ENCODE measurements at places on chromosomes 3 and 15. TPM values are rescaled to one million over a fixed set of nuclear protein-coding genes. Genes with fewer than 3 reads are reported as not detected.
A peak's percentile ranks its signal among the peaks of the same experiment; 100 is the strongest.

The SLC25A38 gene
- total RNA-seq: 29.9 TPM

The DAZL gene
- total RNA-seq: not detected

The SLC2A2 gene
- total RNA-seq: not detected

The MORC1 gene
- not detected for total RNA-seq

The CLDN16 gene
- total RNA-seq: not detected

The CCDC13 gene
- total RNA-seq: 0.34 TPM

DNA sequence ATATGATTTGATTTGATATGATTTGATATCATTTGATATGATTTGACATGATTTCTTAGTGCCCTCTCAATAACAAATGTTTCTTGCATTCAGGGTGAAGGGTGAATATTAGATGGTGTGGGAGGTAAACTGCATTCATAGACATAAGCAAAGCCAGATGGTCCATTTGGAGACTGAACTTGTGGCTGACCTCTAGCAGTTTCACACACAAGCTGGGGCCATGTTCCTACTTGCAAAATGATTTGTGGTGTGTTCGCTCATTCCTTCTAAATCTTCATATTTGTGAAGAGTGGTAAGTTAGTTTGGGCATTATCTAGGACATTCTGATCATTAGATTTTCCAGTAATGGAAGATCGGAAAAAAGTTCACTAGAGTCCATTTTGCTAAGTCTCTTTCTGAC is 40.5 kb upstream of the CCR4 start:
- H3K4me3 ChIP-seq: no peak overlapping the region
- no peaks in the 10 kb centered on the region for H3K4me1 ChIP-seq
- no peaks in the 10 kb centered on the region for H3K27me3 ChIP-seq
- H3K27ac ChIP-seq: no peak overlapping the region
- DNase-seq: no peak

- H3K4me1 ChIP-seq: no peaks in the 10 kb centered on the region
- no peaks in the 10 kb centered on the region for H3K36me3 ChIP-seq
- H3K27ac ChIP-seq: no peak overlapping the region
- H3K27me3 ChIP-seq: no peaks in the 10 kb centered on the region
These were observed 215.3 kb upstream of the THRB start for GRCh38 chr3:24709956-24710355.

- peaks cover 5% of the 10 kb centered on the region for H3K4me1 ChIP-seq
- no peak overlapping the region for H3K27ac ChIP-seq
- H3K36me3 ChIP-seq: peaks cover 2% of the 10 kb centered on the region
These were observed 10.5 kb upstream of the PRR23E start for GRCh38 chr3:127182431-127182830.

GRCh38 chr3:150184426-150185071 is 213.9 kb upstream of the PFN2 start:
- no peaks in the 10 kb centered on the region for H3K27me3 ChIP-seq
- H3K27ac ChIP-seq: peak overlapping the region; percentile 80
- peaks cover 20% of the 10 kb centered on the region for H3K4me1 ChIP-seq
- no peaks in the 10 kb centered on the region for H3K36me3 ChIP-seq
- peak overlapping the region; percentile 51 for H3K4me3 ChIP-seq

DNA sequence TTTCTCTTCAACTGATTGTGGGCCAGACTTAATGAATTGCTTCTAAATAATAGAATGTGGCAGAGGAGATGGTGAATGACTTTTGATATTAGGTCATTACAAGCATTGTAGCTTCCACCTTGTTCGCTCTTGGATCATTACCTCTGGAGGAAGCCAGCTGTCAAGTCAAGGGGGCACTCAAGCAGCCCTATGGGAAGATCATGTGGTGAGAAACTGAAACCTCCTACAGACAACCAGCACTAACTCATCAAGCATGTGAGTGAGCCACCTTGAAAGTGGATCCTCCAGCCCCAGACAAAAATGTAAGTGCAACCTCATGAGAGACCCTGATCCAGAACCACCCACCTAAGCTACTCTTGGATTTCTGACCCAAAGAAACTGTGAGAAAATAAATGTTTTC is 109.8 kb upstream of the TBC1D5 start:
- no peaks in the 10 kb centered on the region for H3K4me1 ChIP-seq
- no peak overlapping the region for H3K27ac ChIP-seq

DNA sequence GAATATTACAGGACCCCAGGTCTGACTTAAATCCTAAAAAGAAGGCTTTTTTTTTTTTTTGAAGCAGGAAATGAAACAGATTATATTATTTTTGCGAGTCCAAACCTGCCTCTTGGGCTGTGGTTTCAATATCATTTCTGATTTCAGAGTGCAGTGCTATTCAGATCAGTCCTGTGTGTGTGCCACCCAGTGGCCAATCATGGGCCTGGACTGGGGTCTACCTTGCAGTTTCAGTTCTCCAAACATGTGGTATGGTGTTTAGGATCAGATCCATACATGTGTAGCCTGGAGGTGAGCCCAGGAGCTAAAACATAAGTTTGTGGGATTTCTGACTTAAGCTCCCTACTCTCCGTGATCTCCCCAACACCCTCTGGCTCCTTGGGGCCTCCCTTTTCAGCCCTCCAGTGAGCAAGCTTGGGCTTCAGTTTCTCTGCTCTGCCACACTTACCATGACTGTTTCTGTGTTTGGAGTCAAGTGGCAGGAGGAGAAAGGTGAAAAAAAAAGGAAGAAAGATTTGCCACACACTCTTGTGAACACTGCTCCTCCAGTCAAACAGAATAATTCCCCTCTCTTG is 12.1 kb upstream of the THSD4 start:
- H3K36me3 ChIP-seq: no peaks in the 10 kb centered on the region
- no peaks in the 10 kb centered on the region for H3K27me3 ChIP-seq
- H3K4me1 ChIP-seq: no peaks in the 10 kb centered on the region
- no peak for DNase-seq
- no peak overlapping the region for H3K4me3 ChIP-seq

GRCh38 chr3:120477781-120478180 is 27.0 kb upstream of the FSTL1 start:
- H3K4me1 ChIP-seq: no peaks in the 10 kb centered on the region
- H3K4me3 ChIP-seq: no peak overlapping the region
- DNase-seq: no peak
- H3K36me3 ChIP-seq: no peaks in the 10 kb centered on the region
- H3K27me3 ChIP-seq: peaks cover 3% of the 10 kb centered on the region
- H3K27ac ChIP-seq: no peak overlapping the region

DNA sequence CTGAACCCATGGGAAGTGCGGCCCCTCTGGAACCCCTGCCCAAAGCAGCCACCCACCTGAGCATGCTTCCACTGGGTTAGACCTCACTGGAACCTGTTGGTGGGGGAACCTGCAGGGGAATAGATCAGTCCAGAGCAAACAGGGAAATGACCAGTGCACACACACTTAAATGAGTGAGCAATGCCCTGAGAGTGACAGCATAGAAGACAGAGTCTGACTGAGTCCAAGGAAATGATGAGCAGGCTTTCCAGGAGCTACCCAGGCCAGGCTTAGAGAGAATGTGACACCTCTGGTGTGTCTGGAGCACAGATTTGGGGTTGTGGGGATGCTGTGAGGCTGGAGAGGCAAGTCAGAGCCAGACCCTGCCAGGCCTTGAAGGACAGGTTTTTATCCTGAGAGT is 28.5 kb downstream of the PLA1A start:
- no peaks in the 10 kb centered on the region for H3K27me3 ChIP-seq
- no peak overlapping the region for H3K4me3 ChIP-seq
- DNase-seq: no peak
- H3K27ac ChIP-seq: no peak overlapping the region
- H3K36me3 ChIP-seq: no peaks in the 10 kb centered on the region
- peaks cover 5% of the 10 kb centered on the region for H3K4me1 ChIP-seq

DNA sequence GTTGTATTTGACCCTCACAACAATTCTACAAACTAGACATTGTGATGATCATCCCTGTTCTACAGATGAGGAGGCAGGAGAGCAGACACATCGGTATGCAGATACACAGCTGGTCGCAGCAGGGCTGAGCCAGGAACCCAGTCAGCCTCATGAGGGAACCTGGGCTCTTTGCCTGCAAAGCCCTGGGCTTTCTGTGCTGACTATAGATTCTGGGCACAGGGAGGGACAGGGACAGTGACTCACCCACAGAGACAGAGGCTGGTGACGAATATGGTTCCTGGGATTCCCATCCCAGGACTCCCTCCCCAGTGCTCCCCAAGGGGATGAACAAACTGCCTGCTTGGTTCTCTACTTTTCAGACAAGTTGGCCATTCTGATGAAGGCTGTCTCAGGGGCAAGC is 3.8 kb upstream of the CAMP start:
- no peak for DNase-seq
- H3K27me3 ChIP-seq: no peaks in the 10 kb centered on the region
- no peaks in the 10 kb centered on the region for H3K36me3 ChIP-seq
- H3K4me3 ChIP-seq: no peak overlapping the region
- H3K27ac ChIP-seq: no peak overlapping the region

DNA sequence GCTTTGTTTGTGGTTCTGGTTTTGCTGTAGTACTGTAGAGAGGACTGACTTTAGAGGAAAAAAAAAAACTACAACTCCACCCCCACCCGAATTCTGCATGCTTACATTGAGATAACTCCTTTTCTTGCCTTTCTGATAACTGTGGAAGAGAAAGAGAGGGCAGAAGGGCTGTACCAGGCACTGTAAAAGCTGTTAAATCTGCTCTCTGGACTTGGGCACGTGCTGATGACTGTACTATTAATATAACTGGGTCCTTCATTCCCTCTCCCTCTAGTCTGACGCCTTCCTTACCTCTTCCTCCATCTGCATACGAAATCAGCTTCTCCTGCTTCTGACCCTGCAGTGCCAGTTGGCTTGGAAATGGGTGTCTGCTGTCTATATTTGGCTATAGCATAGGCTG is 15.0 kb downstream of the MAPKBP1 start:
- no peak overlapping the region for H3K4me3 ChIP-seq
- no peaks in the 10 kb centered on the region for H3K27me3 ChIP-seq
- DNase-seq: no peak
- peaks cover 18% of the 10 kb centered on the region for H3K4me1 ChIP-seq
- no peak overlapping the region for H3K27ac ChIP-seq

DNA sequence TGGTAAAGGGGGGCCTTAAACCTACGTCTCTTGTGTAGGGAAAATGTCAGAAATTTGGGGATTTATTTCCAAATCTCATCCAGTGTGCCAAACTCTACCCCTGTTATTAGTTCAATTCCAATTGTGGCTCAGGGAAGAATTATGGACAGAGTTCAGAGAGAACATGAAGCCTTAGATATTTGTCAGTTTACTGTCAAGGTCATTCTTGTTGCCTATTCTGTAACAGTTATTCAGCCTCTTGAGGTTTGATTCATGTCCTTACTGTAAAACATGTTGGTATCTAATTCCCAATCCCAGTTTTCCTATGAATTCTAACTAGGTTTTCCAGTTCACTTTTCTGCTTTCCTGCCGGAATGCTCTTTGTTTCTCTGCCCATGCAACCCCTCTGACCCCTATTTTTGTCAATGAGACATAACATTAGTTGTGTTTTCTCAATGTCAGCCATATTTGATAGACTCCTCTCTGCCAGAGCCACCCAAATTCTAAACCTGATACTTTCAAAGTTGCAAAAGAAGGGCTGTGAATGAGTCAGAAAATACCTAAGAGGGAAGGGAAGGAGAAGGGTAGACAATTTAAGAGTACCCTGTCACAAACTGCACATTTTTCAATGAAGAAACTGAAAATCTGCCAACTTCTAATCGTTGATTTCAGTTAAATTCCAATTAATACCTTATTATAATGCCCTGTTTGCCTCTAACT is 52.4 kb downstream of the ATOSA start:
- no peaks in the 10 kb centered on the region for H3K36me3 ChIP-seq
- H3K27ac ChIP-seq: no peak overlapping the region

DNA sequence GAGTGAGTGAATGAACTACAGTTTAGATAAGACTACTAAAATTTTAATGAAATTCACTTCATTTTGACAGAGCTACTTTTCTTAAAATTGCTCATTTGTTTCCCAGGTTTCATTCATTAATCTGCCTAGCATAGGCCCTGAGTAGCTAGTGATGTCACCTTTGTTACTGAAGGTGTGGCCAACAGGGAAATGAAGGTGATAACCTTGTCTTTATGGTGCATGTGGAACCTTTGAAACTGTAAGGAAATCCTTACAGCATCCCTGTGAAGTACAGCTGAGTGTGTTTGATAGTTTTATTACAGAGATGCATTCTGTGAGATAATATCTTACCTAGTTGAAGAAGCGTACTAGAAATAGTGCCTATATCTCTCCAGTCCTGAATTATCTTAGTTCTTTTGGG is 112.9 kb downstream of the AKAP13 start:
- H3K27ac ChIP-seq: no peak overlapping the region
- H3K36me3 ChIP-seq: peaks cover 6% of the 10 kb centered on the region
- H3K27me3 ChIP-seq: no peaks in the 10 kb centered on the region
- DNase-seq: no peak
- H3K4me3 ChIP-seq: no peak overlapping the region

GRCh38 chr3:111604119-111604518 is 9.0 kb upstream of the ZBED2 start:
- no peak overlapping the region for H3K4me3 ChIP-seq
- no peaks in the 10 kb centered on the region for H3K27me3 ChIP-seq
- no peak overlapping the region for H3K27ac ChIP-seq
- H3K36me3 ChIP-seq: no peaks in the 10 kb centered on the region

DNA sequence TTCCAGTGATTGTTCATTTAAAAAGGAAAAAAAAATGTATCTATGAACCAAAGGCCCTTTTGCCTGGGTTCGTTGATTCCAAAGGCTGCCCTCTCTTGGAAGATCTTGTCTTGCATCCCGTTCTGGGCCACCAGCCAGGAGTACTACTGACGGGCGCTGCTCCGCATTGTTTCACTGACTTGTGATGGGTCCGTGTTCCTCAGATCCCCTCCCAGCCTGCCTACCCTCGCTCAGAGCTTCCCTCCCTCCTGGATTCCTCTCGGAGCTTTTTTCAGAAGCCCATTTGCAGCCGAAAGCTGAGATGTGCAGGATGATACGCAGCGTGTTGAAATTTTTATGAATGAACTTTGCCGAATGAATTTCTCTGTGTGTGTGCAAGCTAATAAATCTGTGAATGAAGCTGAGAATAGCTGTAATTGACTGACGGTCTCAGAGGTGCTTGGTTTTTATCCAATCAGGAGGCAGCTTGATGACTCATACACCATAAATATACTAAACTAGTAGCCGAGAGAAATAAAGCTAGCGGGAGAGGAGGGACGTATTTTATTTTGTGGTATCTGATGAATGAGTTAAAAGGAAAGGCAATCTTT is at the start of gene SHC4:
Gene SHC4, minus strand, starts transcription at position 396 of the 590 bp plus-strand sequence. CDS start 904 bp downstream, outside the sequence.
- H3K4me3 ChIP-seq: peak within 1 kb of the TSS; percentile 62
- no peaks in the 10 kb centered on the region for H3K36me3 ChIP-seq
- peak; percentile 80 for DNase-seq
- peaks cover 19% of the 10 kb centered on the region for H3K4me1 ChIP-seq
- H3K27me3 ChIP-seq: no peaks in the 10 kb centered on the region

DNA sequence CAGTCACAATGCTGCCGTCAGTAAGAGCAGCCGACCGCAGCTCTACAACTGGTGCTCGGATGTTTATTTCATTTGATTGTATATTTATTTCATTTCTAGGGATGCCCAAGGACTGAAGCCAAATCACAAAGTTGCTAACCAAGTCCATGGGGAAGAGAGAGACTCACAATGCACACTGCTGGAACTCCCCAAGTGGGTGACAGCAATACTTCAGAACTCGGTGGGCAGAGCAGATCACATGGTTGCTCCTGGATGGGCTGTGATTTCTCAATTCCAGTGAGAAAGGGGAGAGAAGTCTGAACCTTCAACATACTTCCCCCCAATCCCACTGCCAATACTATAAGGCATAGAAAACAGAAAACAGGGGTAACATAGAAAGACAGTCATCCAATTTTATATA is 265.8 kb upstream of the WNT5A start:
- no peaks in the 10 kb centered on the region for H3K36me3 ChIP-seq
- no peak overlapping the region for H3K27ac ChIP-seq
- no peaks in the 10 kb centered on the region for H3K27me3 ChIP-seq
